ENCODE measurements at places on chromosomes 4 and X.

GRCh38 chrX:153966283-153966688, 5.3 kb downstream of the HCFC1 start:
- DNase-seq = no peak

DNA sequence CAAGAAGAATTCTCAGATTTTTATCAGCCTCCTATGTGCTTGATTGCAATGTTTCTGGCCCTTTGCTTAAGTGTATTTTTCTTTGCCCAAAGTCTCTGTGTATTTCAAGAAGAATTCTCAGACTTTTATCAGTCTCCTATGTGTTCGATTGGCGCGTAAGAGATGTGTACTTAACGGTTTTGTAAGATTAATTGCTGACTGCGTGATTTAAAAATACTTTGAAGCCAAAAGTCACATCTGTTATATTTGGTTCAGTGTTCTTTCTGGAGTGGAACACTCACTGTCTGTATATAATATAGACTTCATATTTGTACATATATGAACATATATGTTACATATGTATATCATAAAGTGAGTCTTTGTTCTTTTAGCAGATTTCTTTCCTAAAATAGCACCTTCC, 11.4 kb downstream of the SCML1 start:
- no peak for DNase-seq

DNA sequence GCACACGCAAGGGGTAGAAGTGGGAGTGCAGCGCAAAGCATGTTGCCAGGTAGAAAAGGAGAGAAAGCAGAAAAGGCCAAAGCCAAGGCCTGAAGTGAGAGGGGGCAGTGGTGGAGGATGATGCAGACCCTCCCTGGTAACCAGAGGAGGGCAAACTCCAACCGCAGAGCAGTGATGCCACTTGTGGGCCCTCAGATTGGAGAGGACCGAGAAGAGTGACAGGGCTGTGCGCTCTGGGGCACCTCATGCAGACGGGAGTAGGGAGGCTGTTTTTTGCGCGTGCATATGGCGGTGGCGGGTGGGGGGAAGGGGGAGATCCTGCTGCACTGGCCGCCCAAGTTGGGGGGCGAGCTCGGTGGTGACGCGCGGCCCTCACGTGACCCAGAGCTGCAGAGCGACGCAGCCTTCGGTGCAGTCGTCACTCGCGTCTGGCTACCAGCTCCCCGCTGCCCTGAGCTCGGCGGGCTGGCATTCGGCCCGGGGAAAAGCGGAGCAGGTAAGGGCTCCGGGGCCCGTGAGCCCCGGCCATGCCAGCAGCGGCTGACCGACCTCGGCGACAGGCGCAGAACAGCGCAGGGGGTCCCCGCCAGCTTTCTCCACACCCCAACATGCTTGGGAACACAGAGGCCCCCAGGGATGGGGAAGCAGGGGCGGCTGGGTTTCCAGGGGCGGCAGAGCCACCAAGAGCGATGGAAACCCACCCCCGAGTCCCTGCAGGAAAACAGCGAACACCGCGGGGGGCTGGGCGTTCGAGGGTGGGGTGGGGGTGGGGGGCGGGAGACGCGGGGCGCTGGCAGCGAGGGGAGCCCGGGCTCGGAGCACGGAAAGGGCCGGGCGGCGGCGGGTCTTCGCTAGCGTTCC, at the start of gene BEX3:
Gene BEX3 (plus strand): TSS at position 421 of the 861 bp plus-strand sequence. CDS start 984 bp downstream, outside the sequence.
- DNase-seq = no peak

GRCh38 chr4:94407846-94408245, 43.9 kb upstream of the PDLIM5 start:
- no peak for DNase-seq

- no peak for DNase-seq
Measured at GRCh38 chr4:83431200-83431599, 24.4 kb downstream of the HELQ start.

DNA sequence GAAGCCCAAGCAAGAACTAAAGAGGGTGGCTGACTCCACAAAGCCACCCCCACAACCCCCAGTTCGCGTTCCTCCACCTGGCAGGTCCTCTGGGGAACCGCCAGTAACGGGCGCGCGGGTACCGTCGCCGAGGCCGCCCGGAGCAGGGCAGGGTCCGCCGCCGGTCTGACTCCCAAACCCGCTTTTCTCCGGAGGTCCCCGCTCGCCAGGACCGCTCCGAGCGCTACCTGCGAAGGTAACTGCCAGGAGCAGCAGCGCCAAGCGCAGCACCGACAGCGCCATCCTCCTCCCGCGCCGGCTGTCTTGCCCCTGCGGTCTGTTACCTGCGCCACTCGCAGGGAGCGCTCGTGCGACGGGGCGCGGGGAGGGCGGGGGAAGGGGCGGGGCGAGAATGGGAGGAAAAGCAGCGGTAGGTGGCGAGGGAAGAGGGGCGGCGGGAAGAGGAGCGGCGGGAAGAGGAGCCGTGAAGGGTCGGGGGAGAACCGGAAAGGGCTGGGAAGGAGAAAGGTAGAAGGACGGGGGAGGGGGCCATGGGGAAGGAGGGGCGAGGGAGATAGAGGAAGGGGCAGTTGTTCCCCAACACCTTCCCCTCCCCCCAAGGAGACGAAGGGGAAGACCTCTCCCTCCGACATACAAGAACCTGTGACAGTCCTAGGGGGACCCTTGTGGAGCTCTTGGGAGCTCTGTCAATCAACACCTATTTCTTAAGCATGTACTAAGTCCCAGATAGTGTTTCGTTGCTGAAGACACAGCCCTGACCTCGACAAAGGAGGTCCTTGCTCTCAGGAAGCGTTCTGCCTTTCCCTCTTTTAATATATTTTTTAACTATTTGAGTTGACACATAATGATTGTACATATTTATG, at the start of gene SPINK2:
Gene SPINK2 (minus strand): TSS at position 321 of the 863 bp plus-strand sequence. CDS start 39 bp downstream, at position 282.
- DNase-seq = no peak

Measured in renal cortical epithelial cell (primary cell).